ENCODE measurements at places on chromosomes 2 and 18. TPM values are rescaled to one million over a fixed set of nuclear protein-coding genes. Genes with fewer than 3 reads are reported as not detected.
A peak's percentile ranks its signal among the peaks of the same experiment; 100 is the strongest.

Gene SLC16A14
- not detected for total RNA-seq

Gene TMEM247
- total RNA-seq, result not detected

Gene GALNT14
- total RNA-seq, result 1.4 TPM

Gene ZNF638
- total RNA-seq, result 83.0 TPM

- DNase-seq, result peak; percentile 32
- H3K36me3 ChIP-seq, result no peaks in the 10 kb centered on the region
- H3K27ac ChIP-seq, result no peak overlapping the region
- no peak overlapping the region for H3K4me3 ChIP-seq
- H3K27me3 ChIP-seq, result no peaks in the 10 kb centered on the region
- H3K4me1 ChIP-seq, result no peaks in the 10 kb centered on the region
Observed at GRCh38 chr2:229489016-229489415, 217.9 kb upstream of the PID1 start.

- H3K4me1 ChIP-seq, result no peaks in the 10 kb centered on the region
- H3K4me3 ChIP-seq, result no peak overlapping the region
- H3K27ac ChIP-seq, result no peak overlapping the region
- no peaks in the 10 kb centered on the region for H3K36me3 ChIP-seq
- peak; percentile 8 for DNase-seq
- no peaks in the 10 kb centered on the region for H3K27me3 ChIP-seq
Observed at GRCh38 chr2:207289295-207290018, 123.7 kb upstream of the KLF7 start.

DNA sequence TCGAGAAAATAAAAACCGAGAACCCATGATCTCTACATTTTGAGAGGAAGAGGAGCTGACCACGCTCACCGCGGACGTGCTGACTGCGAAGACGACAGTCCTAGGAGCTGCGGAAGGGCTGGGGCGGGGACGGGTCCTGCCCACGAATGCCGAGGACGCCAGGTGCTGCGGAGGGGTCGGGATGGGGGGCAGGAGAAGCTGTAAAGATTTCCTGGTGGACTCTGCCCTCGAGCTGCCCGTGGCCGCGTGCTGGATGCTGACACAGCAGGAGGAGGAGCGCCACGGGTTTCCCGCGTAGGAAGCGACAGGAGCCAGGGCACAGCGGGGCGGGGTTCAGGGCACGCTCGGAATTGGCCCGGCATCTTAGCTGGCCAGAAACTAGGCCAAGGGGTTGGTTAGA is 22.2 kb downstream of the ZSCAN30 start:
- H3K4me1 ChIP-seq, result no peaks in the 10 kb centered on the region
- no peaks in the 10 kb centered on the region for H3K36me3 ChIP-seq
- no peaks in the 10 kb centered on the region for H3K27me3 ChIP-seq
- DNase-seq, result no peak
- peak overlapping the region; percentile 39 for H3K4me3 ChIP-seq

DNA sequence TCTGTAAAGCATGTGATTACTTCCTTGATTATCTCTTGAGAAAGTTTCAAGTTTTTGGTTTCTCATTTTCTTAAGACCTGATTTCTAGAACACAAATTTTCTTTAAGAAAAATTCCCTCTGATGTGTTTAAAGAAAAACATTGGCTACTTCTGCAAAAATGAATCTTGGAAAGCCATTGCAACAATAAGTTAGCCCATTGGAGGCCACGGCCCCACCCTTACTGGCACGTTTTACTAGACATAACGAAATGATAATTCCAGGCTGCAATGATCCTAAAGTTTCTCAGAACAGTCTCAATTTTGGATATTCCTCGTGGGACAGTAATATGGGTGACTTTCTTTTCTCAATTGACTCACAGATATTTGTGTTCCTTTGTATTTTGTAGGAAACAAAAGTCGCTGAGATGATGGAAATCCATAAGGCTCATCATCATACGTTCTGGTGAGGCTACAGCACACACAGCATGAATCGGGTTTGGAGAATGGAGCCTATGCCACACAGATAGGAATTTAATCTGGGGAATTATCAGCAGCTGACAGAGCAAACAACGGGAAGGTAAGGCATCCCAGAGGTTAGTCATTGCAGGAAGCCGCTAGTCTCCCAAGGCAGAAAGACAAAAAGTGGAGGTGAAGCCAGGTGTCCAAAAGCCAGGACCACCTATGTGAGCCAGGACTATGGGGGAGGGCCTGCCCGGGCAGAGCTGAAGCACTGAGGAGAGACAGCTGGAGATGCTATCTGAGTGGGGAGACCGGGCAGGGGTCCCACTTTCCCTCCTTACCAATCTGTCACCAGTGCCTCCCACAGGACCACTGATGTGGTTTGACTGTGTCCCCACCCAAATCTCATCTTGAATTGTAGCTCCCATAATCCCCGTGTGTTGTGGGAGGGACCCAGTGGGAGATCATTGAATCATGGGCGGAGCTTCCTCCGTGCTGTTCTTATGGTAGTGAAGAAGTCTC is 35.9 kb downstream of the SOWAHC start:
- peaks cover 33% of the 10 kb centered on the region for H3K4me1 ChIP-seq
- DNase-seq, result no peak
- H3K27me3 ChIP-seq, result no peaks in the 10 kb centered on the region
- H3K27ac ChIP-seq, result no peak overlapping the region
- H3K36me3 ChIP-seq, result no peaks in the 10 kb centered on the region
- no peak overlapping the region for H3K4me3 ChIP-seq

GRCh38 chr2:18519914-18520450 is 40.5 kb downstream of the RDH14 start:
- H3K4me1 ChIP-seq, result peaks cover 41% of the 10 kb centered on the region
- no peak overlapping the region for H3K4me3 ChIP-seq
- H3K27ac ChIP-seq, result no peak overlapping the region

Data from GM23248 (cell line).